ENCODE measurements at places on chromosomes 5 and 9.
A peak's percentile ranks its signal among the peaks of the same experiment; 100 is the strongest.

DNA sequence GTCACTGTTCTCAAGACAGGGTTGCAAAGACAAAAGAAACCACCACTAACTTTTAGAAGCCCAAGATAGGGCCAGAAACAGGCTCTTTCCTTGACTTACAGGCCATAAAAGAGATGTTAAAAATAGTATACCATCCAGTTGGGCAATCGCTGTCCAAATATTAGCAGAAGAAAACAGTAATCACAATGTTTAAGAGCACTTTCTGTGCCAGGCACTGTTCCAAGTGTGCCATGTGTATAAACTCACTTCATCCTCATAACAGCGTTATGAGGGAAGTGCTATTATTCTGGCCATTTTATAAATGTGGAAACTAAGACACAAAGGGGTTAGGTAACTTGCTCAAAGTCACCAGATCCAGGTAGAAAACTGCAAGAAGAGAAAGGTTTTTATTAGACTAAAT lies 111.7 kb downstream of the KCNN2 start:
- no peak overlapping the region for H3K27ac ChIP-seq
- no peak for DNase-seq
- no peak overlapping the region for H3K4me3 ChIP-seq

- H3K27ac ChIP-seq, result peak overlapping the region; percentile 85
- H3K4me3 ChIP-seq, result peak overlapping the region; percentile 46
- DNase-seq, result no peak
- H3K27me3 ChIP-seq, result no peaks in the 10 kb centered on the region
Observed at GRCh38 chr9:129884220-129885017, 49.2 kb downstream of the USP20 start.

DNA sequence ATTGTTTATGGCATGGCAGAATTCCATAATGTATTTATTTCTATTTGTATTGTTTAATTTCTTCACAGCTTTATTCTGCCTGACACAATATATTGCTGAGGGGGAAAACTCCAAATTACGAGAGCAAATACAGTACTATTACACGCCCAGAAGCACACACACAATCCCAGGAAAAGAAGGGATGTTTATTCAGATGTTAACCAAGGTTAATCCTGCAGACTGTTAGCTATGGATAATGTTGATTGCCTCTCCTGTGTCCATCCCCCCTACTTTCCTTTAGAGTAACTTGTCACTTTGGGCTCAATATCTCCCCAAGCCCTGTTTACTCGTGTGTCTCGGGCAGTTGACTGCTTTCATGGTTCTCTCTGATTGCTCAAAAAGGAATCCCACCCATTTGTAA lies 84.2 kb upstream of the ERCC6L2 start:
- no peak overlapping the region for H3K4me3 ChIP-seq
- H3K36me3 ChIP-seq, result no peaks in the 10 kb centered on the region
- H3K27me3 ChIP-seq, result no peaks in the 10 kb centered on the region
- no peak overlapping the region for H3K27ac ChIP-seq

GRCh38 chr5:138819081-138819480 lies 56.1 kb downstream of the LRRTM2 start:
- H3K27ac ChIP-seq, result no peak overlapping the region
- H3K4me1 ChIP-seq, result peaks cover 22% of the 10 kb centered on the region
- no peak overlapping the region for H3K4me3 ChIP-seq
- no peaks in the 10 kb centered on the region for H3K27me3 ChIP-seq
- peaks cover 12% of the 10 kb centered on the region for H3K36me3 ChIP-seq
- no peak for DNase-seq

- no peaks in the 10 kb centered on the region for H3K4me1 ChIP-seq
- H3K27me3 ChIP-seq, result no peaks in the 10 kb centered on the region
- H3K36me3 ChIP-seq, result no peaks in the 10 kb centered on the region
- no peak for DNase-seq
Observed at GRCh38 chr5:9363449-9363848, 182.4 kb downstream of the SEMA5A start.

- no peak overlapping the region for H3K27ac ChIP-seq
- H3K27me3 ChIP-seq, result no peaks in the 10 kb centered on the region
- no peak for DNase-seq
- H3K4me3 ChIP-seq, result no peak overlapping the region
- no peaks in the 10 kb centered on the region for H3K36me3 ChIP-seq
Observed at GRCh38 chr5:56321236-56321881, 88.2 kb upstream of the ANKRD55 start.
